ENCODE measurements at places on chromosomes 7 and 10.

- peak; percentile 48 for DNase-seq
Measured at GRCh38 chr7:24812305-24812945, 55.2 kb upstream of the GSDME start.

- no peak for DNase-seq
Measured at GRCh38 chr7:7159063-7159658, 23.2 kb upstream of the C1GALT1 start.

DNA sequence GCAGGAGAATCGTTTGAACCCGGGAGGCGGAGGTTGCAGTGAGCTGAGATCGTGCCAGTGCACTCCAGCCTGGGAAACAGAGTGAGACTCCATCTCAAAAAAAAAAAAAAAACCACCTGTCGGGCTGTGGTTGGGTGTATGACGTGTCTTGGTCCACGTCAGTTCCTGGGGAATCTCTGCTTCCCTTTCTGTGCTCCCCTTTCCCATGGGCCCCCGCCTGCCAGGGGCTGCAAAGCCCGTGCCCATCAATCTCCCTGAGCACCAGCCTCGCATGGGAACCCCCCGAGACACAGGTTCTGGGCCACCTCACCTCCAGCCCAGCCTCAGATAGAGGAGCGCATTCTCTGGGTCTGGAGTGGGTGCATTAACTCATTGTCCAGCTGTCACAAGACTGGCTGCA is 2.3 kb upstream of the SH2B2 start:
- no peak for DNase-seq

- no peak for DNase-seq
Measured at GRCh38 chr10:31204090-31204489, 114.9 kb upstream of the ZEB1 start.

DNA sequence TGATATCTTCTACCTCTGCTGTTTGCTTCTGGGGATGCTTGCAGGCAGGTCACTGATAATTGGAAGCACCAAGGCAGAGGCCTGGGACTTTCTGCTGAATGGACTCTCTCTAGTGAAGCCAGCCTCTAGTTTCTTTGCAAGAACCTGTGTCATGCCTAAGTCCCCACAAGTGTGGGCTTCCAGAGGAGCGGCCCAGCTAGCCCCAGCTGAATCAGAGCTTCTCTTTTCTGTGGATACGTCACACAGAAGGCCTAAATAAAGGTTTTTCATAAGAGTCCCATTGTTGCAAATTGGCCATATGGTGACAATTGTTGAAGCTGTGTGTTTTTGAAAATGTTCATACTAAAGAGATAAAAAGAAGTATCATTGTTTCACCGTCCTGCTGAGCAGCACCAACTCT is 6.8 kb upstream of the OPALIN start:
- DNase-seq = no peak

GRCh38 chr10:58918887-58919286 is 257.6 kb upstream of the PHYHIPL start:
- no peak for DNase-seq

DNA sequence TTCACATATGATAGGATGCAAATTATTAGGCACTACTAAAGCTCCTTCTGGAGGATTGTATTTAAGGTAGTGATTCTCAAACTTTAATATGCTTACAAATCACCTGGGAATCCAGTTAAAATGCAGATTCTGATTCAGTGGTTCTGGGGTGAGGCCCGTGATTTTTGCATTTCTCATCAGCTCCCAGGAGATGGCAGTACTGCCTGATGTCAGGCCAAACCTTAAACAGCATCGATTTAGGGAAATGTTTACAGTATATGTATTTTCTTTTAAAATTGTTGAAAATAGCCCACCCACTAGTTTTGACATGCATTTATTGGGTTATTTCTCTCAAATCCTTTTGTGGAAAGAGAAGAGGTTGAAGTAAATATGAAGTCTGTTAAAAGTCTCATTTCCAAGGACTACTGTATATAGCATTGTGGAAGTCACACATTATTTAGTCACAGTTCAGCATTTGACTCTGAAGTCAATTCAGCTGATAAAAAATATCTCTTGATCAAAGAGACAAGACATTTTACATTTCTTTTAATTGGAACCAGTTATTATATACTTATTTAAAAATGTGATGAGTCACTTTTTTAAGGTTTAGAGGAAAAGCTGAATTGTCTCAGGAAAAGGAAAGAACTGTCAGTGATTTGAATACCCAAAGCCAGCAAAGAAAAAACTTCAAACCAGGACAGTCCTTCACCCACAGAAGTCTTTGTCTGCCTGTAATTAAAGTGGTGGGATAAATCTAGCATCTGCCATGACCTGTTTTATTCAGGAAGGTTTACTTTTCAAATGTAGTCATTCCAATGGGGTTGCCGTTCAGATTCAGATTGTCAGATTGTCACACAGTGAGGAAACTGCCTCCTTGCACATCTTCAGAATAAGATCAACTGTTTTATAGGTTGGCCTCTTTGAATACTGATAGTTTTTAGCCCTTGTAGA is 21.1 kb upstream of the HBP1 start:
- DNase-seq = peak; percentile 42

DNA sequence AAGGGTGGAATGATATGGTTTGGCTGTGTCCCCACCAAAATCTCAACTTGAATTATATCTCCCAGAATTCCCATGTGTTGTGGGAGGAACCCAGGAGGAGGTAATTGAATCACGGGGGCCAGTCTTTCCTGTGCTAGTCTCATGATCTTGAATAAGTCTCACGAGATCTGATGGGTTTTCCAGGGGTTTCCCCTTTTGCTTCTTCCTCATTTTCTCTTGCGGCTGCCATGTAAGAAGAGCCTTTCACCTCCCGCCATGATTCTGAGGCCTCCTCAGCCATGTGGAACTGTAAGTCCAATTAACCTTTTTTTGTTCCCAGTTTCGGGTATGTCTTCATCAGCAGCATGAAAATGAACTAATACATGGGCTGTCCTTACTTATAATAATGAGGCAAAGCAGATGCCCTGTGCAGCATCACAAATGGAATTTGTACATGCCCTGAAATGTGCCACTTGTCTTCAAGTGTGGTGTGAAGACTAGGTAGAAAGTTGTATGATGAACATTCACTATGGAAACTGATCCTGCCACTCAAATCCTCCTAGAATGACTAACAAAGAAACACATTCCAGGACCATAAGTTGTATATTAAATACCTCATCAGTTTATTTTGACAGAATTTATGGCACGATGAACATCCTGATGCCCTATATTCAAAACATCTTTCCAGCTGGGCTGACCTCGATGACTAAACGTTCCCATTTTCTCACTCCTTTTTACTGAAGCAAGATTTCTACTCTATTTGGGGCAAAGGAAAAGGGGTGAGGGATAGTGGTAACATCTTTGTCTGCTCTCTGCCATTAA is 122.8 kb upstream of the CTTNBP2 start:
- no peak for DNase-seq

DNA sequence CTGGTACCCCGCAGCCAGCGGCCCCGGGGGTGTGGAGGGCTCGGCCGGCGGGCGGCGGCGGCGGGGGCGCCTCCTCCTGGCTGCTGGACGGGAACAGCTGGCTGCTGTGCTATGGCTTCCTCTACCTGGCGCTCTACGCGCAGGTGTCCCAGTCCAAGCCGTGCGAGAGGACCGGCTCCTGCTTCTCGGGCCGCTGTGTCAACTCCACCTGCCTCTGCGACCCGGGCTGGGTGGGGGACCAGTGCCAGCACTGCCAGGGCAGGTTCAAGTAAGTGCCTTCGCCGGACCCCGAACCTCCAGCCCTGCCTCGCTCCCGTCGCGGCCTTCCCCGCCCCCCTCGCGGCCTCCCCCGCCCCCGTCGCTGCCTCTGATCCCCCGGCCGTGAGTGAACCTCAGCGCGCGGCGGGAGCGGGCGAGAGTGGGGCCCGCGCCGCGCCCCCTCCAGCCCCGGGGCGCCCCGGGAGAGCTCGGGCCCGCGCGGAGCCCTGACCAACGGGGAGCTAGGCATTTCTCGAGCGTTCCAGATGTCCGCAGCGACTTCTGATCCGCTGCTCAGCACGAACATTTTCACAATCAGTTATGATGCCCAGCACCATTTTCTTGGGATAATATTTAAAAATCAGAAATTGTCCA is 727 bp downstream of the ATRNL1 start:
- no peak for DNase-seq

DNA sequence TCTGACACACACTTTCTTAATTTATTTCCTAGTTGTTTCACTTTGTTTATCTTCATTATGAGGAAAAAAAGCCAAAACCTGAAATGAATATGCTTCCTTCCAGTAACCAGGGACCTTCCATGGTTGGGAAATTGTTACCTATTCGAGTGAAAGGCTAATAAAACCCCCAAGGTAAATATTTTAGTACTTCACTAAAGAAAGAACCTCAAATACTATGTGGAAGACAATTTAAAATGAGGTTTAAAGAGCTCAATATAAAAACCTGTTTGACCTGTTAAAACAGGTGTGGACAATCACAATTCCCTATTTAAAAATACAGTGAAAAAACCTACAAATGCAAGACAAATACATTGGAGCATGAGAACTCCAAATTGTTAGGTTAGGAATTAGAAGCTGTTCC is 192.6 kb downstream of the CFTR start:
- no peak for DNase-seq

- no peak for DNase-seq
Measured at GRCh38 chr10:44975431-44976331, 2.9 kb downstream of the DEPP1 start.

DNA sequence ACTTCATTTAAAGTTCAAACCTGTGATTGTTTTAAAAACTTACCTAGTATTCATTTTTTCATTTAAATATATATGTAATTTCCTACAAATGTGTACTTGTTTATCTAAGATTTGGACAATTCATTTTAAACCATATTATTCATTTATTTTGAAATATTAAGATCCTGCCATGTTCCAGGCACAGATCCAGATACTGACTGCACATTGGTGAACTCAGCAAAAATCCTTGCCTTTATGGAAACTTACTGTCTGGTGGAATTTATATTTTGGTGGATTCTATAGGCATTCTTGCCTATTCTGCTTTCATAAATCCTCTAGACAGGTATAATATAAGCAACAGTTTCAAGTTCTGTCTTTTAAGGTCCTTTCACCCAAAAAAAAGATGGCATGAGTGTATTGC is 48.3 kb upstream of the RPA3 start:
- no peak for DNase-seq

GRCh38 chr7:29881724-29882123 is 75.4 kb downstream of the WIPF3 start:
- no peak for DNase-seq

DNA sequence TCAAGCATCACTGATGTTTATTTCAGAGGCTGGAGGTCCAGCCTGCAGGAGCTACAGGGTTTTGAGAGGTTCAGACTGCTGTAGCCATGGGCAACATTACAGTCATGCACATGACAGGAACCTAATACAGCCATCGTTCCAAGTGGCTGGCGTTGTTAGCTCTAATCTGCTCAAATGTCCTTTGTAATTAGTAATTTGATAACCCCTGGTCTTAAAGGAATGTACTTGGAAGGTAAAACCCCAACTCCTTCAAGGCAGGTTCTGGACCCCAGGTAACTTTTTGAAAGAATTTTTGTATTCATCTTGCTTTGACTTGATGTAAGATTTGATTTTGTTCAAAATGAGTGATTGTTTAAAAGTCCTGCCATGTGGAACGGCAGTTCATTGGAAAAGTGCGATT is 34.7 kb upstream of the FOXI2 start:
- DNase-seq = no peak

GRCh38 chr7:81768951-81769778 is 682 bp downstream of the HGF start:
- DNase-seq = no peak

GRCh38 chr10:121800146-121800545 is 127.7 kb downstream of the ATE1 start:
- DNase-seq = no peak

- no peak for DNase-seq
Measured at GRCh38 chr7:46537191-46537905, 616.3 kb upstream of the IGFBP3 start.

DNA sequence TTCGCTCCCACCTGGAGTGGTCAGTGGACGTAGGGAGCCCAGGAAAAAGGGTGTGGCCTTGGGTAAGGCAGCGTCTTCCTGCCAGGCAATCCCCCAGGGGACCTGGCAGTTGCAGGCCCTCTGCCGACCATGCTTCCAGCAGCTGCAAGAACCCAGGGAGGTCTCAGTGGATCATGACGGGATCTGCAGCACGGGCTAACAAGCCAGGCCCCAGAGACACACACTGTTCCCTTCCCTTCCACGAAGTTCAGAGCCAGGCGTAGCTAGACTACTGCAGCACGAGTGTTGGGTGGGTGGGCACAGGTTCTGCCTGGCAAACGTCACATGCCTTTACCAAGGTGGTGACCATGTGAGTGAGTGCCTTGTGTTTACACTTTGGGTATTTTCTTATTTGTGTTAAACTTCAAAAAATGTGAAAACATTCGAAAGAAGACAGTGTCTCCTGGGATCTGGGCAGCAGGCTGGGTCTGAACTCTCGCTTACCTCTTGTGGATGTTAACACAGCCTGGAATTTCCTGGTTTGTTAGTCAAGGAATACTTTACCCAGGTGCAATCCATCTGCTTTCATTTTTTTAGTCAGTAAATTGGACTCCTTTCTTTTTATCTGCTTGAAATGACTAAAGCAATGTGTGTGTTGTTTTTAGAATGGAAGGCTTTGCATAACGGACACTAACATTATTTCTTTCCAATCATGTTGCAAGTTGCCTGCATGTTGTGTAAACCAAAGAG is 48.2 kb upstream of the VIPR2 start:
- no peak for DNase-seq

DNA sequence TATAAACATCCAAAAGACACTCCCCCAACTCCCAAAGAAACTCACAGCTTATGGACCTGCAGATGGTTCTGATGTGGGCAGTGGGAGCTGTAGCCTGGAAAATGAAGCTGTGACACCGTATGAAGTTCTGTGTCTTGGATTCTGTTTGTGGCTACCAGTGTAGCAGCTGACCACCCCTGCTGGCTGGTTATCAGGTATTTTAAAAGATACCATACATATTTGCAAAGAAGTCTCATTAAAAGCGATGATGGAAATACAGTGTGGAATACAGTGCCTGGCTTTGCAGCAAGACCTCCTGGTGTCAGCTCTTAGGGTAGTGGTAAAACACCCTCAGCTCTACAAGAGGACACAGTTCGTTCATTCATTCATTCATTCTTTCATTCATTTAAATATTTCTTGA is 194.3 kb upstream of the PRKCQ start:
- no peak for DNase-seq

DNA sequence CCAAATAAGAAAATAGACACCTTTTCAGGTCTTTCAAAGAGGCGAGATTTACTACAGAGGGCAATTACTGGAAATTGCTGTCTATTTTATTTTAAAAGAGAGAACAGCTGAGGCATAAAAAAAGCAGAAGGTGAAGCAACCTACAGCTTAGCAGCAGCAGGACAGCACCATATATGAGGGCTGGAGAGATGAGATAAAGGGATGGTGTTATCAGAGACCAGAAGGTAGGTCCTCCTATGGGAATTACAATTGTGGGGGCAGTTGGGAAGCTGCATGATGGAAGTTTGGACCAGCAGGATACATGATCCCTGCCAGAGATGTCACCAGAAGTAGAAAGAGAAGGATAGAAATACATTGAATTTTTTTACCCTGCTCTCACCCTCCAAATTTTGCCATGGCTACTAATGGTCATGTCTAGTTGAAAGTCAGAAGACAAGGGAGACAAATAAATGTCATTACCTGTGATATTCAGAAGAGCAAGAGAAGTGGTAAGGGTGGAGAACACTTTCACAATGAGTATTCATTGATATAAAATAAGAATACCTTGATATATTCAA is 77.2 kb upstream of the CALCR start:
- DNase-seq = no peak

GRCh38 chr10:48215486-48216203 is 58.9 kb downstream of the FRMPD2 start:
- DNase-seq = peak; percentile 2

Data from immature natural killer cell (primary cell).